GM10248 (cell line): ENCODE measurements at places on chromosomes 6 and 20.
A peak's percentile ranks its signal among the peaks of the same experiment; 100 is the strongest.

GRCh38 chr20:48608756-48609155 is 219.0 kb downstream of the PREX1 start:
- DNase-seq: no peak

GRCh38 chr6:128188678-128189077 is 287.8 kb upstream of the THEMIS start:
- no peak for DNase-seq

DNA sequence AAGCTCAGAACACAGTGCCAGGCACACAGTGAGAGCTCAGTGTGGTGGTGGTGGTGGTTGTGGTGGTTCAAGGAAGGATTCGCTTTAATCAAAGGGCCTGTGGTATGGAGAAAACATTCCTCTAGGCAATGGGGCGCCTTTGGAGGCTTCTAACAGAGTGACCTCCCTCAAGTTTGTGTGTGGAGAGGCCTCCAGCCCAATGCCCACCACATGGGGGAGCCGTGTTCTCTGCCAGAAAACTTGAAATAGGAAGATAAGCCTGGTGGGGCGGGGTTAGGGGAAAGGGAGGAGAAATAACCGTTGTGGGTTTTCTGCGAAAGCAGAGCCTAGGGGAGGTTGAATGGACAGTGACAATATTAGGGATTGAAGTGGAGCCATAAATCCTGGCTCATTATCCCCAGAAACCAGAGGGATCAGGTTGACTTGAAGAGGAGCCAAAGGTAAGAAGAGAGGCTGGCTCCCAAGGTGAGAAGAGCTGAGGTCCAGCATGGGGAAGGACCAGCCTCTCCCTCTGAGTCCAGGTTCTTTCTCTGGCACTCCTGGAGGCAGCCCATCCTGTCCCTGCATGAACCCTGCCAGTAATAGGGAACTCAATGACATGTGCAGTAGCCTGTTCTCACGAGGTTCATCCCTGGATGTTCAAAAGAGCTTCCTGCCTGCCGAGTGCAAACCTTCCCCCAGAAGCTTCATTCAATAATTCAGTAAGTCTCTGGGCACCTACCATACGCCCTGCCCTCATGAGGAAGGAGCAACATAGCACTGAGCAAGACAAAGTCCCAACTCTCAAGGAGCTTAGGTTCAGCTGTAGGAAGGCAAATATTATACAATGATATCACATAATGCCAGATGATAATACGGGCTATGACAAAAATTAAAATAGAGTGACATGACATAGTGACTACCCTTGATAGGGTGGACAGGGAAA is 51.4 kb downstream of the TGM2 start:
- no peak for DNase-seq

DNA sequence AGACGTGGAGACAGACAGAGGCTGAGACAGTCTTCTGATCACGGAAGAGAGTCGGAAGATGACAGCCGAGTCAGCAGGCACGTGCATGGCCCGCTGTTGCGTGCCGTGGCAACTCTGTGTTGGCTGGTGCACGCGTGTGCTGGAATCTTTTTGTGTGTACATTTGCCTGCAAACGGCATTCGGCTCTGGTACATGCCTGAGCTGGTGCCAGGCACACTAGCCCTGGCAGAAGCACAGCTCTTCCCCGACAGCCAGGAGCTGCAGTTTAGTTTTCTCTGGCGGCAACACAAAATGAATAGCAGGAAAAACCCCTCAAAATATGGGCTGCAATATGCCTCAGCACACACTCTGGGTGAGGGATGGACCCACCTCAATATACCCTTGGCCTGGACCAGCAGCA is 769 bp upstream of the PDYN start:
- no peak for DNase-seq

DNA sequence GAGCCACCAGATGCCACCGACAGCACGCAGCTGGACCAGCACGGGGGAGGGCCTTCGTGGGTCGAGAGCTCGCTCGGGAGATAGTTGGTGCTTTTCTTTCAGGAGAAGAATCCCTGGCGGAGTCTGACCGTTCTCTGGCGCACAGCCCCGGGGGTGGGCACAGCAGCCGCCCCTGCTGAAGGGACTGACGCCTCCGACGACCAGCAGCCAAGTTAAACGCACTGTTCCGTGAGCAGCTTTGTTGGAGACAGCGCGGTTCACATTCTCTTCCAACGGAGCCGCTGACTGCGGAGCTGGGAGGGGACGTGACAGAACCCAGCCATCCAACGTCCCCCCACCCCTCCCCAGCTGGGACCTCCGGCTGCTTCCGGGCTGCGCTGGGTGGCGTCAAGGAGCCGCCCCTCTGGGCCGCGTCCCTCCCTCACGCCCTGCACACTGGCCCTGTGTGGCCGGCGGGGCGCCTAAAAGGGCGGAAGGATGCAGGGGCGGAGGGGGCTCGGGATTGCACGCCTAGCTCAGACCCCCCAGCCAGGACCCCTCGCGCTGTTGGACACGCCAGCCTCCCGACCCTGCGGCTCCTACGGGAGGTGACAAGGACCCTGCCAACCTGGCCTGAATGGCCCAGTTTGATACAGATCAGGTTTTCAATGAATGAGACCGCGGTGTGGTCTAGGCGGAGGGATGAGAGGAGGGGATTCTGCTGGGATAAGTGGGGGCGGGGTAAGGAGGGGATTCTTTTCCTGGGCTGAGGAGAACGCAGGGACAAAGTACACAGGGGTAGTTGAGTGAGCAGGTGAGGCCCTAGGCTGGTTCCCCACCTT is 36.4 kb upstream of the KHDC1 start:
- no peak for DNase-seq

- no peak for DNase-seq
Observed at GRCh38 chr6:45169815-45170214, 158.3 kb upstream of the RUNX2 start.

GRCh38 chr6:13453771-13454251 is 33.6 kb downstream of the GFOD1 start:
- no peak for DNase-seq

GRCh38 chr6:165674155-165675029 is 11.4 kb upstream of the PDE10A start:
- DNase-seq: no peak

DNA sequence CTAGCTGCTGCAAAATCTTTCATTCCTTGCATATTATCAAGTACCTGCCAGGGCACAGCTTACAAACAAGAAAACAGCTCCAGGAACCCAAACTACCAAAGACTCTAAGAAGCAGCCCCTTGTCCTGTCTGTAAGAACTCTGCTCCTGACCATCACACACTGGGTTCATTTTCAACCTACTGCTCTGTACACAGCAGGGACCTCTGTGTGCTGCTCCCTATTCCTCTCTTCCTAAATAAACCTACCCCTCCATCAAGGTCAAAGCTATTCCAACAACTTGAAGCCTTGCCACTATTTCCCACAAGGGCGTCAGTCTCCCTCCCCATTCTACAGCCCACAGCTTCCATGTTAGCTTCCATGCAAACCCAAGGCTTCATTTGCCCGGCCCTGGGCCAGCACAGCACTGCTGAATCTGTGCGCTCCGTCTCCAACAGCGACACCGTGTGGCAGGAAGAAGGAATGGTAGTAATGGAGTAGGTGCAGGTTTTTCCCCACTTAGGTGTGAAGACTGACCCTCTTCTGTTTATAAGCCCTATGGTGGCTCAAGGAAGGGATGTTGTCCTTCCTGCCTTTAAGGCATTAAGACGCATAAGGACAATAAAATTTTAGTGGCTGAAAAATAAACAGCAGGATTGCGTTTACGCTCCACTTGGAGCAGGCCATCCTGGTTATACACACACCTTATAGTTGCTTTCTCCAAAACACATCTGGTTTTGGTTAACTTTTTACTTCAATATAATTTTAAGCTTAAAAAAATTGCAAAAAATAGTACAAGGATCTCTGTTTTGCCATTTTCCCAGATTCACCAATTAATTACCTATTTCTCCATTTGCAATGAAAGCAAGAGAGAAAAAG is 115.2 kb upstream of the NXT1 start:
- DNase-seq: peak; percentile 45

GRCh38 chr6:37038292-37039198 is 33.1 kb downstream of the FGD2 start:
- DNase-seq: no peak

- no peak for DNase-seq
Observed at GRCh38 chr6:112571488-112572270, 224.5 kb downstream of the RFPL4B start.

GRCh38 chr6:14818422-14818884 is 427.4 kb upstream of the JARID2 start:
- DNase-seq: no peak

GRCh38 chr6:56832225-56832624 is 122.7 kb upstream of the BEND6 start:
- no peak for DNase-seq

GRCh38 chr20:38841570-38841969 is 36.1 kb downstream of the PPP1R16B start:
- DNase-seq: no peak

GRCh38 chr6:147666255-147666654 is 157.8 kb downstream of the SAMD5 start:
- no peak for DNase-seq

DNA sequence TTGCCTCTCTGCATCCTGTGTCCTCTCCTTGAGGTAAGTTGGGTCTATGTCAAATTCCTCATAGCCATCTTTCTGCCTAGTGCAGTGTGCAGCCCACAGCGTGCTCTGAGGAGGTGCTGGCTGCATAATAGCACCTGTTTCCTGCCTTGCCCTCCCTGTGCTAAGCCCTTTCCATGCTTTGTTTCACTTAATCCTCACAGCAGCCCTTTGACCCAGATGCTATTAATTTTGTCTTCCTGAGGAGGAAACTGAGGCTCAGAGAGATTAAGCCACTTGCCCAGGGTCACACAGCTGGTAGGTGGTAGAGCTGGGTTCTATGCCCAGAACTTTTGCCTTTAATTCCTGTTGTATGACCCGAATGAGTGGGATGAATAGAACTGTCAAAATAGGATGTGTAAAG is 13.5 kb downstream of the FAM83D start:
- DNase-seq: no peak
